ENCODE measurements at places on chromosomes 1 and 21.

DNA sequence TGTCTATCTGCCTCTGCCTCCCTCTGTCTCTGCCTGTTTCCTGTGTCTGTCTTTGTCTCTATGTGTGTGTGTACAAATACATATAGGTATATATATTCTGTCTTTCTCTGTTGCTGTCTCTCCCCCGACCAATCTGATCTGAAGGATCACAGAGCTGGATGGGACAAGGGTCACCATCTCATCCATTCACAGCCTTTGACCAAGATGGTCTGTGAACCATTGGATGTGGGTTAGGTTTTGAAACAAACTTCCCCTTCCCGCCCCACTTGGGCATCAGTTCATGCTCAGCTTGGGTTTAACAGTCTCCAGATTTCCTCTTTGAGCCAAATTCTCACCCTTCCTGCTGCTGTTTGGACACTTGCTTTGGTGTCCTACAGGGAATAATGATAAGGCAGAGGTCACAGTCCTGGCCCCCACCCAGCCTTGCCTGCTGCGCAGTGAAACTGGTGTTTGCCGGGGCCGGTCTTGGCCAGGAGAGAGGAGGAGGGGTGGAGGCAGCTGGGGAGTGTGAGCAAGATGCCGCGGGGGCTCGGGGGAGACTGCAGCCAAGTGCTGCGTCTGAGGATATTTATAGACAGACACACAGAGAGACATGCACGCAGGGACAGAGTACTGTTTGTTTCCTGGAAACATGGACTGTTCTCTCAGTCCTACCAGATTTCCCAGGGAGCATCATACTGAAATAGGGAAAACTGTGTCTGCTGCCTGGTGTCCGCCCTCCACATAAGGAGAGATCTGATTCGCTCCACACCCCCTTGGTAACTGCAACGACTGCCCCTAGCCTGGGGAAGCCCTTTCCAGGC, 27.0 kb upstream of the BTG2 start:
- DNase-seq = no peak

- no peak for DNase-seq
Measured at GRCh38 chr1:89672489-89673183, 39.7 kb downstream of the LRRC8C start.

DNA sequence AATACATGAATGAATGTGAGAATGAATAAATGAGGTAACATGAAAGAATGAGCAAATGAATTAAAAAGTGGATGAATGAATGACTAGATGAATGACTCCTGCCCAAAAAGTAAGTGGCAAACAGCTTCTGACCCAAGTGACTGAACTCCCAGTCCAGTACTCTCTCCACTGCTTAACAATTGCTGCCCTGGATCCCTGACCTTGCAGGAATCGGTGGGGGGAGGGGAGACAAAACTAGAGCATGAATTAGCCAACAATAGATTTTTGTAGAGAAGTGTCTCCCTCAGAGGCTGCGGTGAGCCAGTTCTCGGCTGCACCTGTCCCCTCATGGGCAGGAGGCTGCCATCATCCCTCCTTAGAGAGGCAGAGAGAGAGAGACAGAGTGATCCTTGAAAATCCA, 5.9 kb upstream of the GRIK3 start:
- DNase-seq = no peak

GRCh38 chr1:100604372-100604771, 66.4 kb downstream of the GPR88 start:
- no peak for DNase-seq

DNA sequence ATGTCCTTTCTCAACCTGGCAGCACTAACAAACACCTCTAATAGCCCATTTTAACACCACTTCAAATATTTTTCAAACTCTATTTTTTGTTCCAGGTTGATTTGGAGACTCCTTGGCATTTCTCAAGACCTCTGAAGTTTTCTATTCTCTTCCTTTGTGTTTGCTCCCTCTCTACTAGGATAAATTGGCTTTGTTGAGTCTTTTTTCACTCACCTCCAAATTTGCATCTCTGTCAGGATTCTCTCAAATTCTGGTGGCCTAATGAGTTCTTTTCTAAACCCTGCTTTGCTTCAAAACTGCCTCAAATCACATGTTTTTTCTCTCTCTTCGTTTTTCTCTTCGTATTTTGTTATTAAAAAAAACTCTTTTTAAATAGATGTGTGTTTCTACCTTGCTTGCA, 582.2 kb upstream of the ADGRL4 start:
- no peak for DNase-seq

DNA sequence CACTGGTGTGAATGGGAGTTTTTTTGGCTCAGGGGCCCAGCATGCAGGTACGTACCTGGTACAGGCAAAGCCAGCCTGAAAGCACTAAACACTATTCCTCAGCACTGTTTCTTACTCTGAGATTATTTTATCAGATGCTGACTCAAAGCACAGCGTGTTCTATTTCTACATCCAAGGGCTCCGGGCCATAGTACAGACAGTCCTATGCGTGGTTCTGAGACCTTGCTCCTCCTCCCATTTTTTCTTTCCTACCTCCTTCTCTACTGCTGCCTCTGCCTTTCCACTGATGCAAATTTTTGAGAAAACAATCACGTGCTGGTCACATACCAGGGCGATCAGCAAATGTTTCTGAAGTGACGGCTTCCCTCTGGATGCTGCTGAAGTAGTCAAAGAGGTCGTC, 36.3 kb downstream of the PDPN start:
- DNase-seq = no peak

DNA sequence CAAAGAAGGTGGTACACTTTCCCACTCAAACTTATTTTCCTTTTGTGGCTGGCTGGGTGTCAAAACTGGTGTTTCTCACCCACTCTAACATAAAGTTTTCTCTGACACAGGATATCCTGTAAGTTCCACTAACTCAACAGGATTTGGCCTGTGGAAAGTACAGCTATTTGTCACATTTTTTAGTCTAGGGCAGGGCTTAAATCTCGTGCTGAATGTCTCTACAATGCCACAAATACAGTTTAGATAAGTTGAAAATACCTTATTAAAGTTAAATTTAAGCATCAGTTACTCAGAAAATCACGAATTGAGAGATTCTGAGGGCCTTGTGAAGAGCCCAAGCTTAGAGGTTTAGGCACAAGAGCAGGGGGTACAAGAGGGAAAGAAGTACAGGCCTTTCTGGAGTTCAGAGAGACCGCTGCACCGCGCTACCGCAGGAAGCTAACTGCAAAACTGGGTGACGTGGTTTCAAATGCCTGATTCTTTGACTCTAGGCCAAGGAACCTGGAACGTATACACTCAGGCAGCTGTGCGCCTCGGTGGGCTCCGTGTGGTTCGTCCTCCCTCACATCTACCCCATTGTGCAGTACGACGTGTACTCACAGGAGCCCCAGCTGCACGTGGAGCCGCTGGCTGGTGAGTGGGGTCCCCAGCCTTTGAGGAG, 23.4 kb upstream of the PWP2 start:
- no peak for DNase-seq

- no peak for DNase-seq
Measured at GRCh38 chr1:44696101-44696500, 21.6 kb downstream of the ARMH1 start.

GRCh38 chr21:32001390-32001789, 128.6 kb downstream of the HUNK start:
- no peak for DNase-seq

GRCh38 chr1:19352839-19353238, 40.7 kb downstream of the SLC66A1 start:
- no peak for DNase-seq

DNA sequence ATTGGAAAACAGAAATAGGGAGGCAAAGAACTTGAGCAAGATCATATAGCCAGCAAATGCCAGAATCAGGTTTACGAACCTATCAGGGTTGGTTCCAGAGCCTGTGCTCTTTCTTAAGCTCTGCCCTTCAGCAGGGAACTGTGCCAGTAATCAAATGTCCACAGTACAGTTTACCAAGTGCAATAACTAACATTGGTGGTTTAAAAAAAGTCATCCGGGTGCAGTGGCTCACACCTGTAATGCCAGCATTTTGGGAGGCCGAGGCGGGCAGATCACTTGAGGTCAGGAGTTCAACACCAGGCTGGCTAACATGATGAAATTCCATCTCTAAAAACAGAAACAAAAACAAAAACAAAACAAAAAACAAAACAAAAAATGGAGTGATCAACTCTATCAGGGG, 182.7 kb downstream of the LMX1A start:
- no peak for DNase-seq

DNA sequence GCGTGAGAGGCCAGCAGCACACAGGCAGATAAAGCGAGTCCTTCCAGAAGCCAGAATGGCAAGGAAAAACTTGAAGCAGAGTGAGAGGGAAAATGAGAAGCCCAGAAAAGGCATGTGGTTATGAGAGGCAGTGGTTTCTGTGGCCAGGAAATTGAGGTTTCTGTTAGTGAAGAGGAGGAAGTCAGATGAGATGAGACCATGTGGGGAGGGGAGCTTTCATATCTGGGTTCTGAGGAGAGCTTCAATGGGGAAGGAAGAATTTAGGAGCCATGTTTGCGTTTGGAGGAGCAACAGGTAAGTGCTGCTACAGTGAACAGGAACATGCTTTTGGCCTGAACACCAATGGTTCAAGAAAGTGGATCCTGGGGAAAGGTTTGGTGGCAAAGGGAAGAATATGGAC, 6.1 kb upstream of the CD1A start:
- peak; percentile 26 for DNase-seq

GRCh38 chr1:208329300-208329699, 85.1 kb upstream of the PLXNA2 start:
- no peak for DNase-seq

- no peak for DNase-seq
Measured at GRCh38 chr1:70490153-70490552, 79.1 kb downstream of the CTH start.

DNA sequence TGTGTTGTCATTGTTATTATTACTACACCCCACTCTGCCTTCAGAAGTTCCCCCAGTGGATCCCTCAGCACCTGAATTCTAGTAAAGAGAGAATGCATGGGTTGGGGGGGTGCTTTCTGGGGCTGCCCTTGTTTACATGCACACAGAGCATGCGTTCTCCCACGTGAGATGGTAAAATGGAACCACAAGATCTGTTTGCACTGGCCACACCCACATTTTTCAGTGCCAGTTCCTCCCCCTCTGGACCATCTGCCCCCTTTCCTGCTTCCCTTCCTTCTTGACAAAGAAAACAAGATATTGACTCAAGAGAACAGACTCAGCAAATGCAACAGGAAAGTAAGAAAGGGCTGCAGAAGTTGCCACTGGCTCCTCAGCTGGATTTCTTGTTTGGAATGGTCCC, 8.9 kb downstream of the SLC6A17 start:
- no peak for DNase-seq

- DNase-seq = no peak
Measured at GRCh38 chr21:18840239-18840638, 436.7 kb upstream of the TMPRSS15 start.

Data from GM20000 (cell line).